Ovary (tissue), 10 donors: ENCODE measurements at places on chromosomes 6 and 20. TPM values are rescaled to one million over a fixed set of nuclear protein-coding genes. Genes with fewer than 3 reads are reported as not detected.

GRCh38 chr6:155260686-155261085 is 3.1 kb upstream of the CLDN20 start:
- no peaks in the 10 kb centered on the region for H3K27me3 ChIP-seq
- H3K36me3 ChIP-seq = no peaks in the 10 kb centered on the region
- no peak overlapping the region for H3K4me3 ChIP-seq
- H3K4me1 ChIP-seq = no peaks in the 10 kb centered on the region
- DNase-seq = no peak

GRCh38 chr20:21614980-21615379 is 90.5 kb upstream of the PAX1 start:
- H3K4me1 ChIP-seq = no peaks in the 10 kb centered on the region
- H3K36me3 ChIP-seq = no peaks in the 10 kb centered on the region
- DNase-seq = no peak
- no peaks in the 10 kb centered on the region for H3K27me3 ChIP-seq

DNA sequence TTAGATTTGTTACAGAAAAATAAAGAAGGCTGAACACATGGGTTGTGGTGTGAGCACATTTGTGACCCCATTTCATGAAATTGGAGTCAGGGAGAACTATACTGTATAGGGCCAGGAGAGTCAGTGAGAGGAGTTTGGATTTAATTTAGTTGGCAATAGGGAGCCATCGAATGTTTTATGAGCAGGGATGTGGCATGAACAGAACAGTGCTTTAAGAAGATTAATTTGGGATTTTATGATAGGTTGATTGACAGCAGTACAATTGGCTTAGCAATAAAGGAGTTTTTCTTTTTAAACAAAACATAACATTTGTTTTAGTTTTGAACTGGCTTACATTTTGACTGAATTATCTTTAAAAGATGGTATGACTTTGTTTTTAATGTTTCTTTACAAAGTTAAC is 105.6 kb upstream of the GLP1R start:
- no peaks in the 10 kb centered on the region for H3K4me1 ChIP-seq
- no peaks in the 10 kb centered on the region for H3K27me3 ChIP-seq
- H3K4me3 ChIP-seq = no peak overlapping the region
- no peak for DNase-seq
- no peaks in the 10 kb centered on the region for H3K36me3 ChIP-seq

The PARD6B gene
- 8.5 TPM for total RNA-seq
